Left renal cortex interstitium (tissue), 4 donors: ENCODE measurements at places on chromosomes 11 and 22. TPM values are rescaled to one million over a fixed set of nuclear protein-coding genes. Genes with fewer than 3 reads are reported as not detected.

- no peak for DNase-seq
Observed at GRCh38 chr22:30572840-30573593, 1.4 kb downstream of the GAL3ST1 start.

- DNase-seq = no peak
Observed at GRCh38 chr11:27520226-27520625, 13.7 kb upstream of the LIN7C start.

GRCh38 chr11:45233121-45233803, 52.9 kb downstream of the SYT13 start:
- no peak for DNase-seq

DNA sequence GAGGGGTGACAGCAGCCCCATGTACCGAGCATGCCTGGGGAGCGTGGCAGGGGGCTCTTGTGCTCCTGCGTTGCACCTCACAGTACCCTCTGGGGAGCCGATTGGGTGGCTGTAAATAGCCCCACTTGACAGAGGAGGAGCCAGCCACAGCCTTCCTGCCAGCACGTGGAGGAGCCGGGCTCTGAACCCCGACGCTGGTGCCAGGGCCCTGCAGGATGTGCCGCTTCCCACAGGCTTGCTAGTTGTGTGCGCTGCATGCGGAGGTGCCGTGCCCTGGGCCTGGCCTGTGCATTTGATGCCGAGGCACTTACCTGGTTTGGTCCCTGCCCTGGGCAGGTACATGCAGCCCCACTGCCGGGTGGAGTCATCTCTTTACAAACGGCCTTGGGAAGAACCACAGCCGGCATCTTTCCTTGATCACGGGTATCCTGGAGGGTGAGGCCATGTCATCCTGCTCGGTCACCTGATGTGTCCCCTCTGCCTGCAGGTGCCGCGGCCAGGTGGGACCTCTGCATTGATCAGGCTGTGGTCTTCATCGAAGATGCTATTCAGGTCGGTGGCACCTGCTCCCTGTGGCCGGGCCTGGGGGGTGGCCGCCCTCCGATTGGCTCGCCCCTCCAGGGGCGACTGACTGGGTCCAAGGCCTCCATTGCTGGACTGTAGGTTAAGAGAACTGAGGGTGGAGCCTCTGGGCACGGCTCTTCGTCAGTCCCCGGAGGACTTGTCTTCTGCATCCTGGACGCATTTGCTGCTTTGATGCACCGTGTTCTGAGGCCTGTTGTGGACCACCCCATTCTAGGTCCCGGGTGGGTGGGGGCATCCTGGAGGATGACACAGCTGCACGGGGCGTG, 5.0 kb downstream of the TPCN2 start:
- DNase-seq = no peak

DNA sequence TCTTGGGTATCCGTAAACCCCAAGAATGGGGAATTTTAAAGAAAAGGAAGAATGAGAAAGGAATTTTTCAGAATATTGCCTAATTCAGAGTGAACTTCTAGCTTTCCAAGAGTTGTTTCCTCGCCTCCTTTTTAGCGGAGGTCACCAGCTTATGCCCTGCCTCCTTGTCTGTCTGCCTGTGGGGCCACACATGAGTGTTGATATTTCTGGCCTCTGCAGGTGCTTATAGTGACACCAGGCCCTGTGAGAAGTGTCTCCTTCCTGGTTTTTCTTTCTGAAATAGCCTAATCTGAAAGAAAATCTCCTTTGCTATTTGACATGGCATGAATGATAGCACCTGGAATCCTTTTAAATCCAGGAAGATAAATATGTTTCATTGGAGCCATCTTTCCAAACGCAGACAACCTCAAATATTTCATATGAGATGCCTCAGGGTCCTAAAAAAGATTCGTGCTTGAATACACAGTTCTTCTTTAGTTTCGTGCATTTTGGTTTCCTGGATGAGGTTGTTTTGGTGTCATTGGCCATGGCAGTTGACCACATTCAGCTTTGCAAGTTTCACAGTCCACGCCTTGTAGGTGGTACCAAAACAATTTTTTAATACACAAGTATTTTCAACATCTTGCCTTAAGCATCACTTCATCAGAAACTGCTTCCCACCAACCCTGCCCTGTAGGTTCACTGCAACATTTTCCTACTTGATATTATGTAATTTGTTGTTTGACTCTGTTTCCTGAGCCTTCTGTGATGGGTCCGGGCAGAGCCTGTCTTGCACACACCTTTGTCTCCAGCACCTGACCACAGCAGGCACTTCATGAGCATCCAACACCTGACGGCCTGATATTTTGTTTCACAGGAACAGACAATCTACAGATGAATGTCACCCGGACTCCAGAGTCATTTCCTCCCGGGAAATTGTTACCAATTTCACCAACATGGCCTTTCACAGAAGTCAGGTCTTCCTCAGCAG, 159.4 kb downstream of the C11orf91 start:
- no peak for DNase-seq

GRCh38 chr11:27183672-27184457, 143.2 kb downstream of the BBOX1 start:
- no peak for DNase-seq

GRCh38 chr22:45505991-45506747, 3.5 kb downstream of the FBLN1 start:
- no peak for DNase-seq

Gene KCNJ11
- polyA plus RNA-seq = 2.5 TPM

Gene SVIP
- 39.4 TPM for polyA plus RNA-seq
